ENCODE measurements at places on chromosomes 2 and 18. TPM values are rescaled to one million over a fixed set of nuclear protein-coding genes. Genes with fewer than 3 reads are reported as not detected.

- DNase-seq = no peak
These were observed 969.6 kb upstream of the PIK3C3 start for GRCh38 chr18:40985436-40985835.

AFF3 gene
- 15.7 TPM for total RNA-seq

DNA sequence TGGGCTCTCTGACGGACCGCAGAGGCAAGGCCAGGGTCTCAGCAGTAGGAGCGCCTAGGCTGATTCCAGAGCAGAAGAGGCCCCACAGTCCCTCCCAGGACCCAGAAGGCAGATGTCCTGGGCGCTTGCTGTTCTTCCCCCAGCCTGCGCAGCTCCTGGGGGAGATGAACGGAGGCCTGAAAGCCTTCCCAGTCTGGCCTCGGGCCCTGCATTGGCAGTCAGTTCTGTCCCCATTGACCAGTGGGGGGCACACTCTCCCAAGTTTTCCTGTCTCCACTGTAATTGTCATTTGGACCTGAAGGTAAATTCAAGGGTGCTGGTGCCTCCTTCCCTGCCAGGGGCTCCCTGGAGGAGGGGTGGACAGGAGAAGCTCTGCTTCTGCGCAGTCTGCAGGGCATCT, 345.7 kb downstream of the CYP26B1 start:
- DNase-seq = no peak

GALR1 gene
- not detected for total RNA-seq

DNA sequence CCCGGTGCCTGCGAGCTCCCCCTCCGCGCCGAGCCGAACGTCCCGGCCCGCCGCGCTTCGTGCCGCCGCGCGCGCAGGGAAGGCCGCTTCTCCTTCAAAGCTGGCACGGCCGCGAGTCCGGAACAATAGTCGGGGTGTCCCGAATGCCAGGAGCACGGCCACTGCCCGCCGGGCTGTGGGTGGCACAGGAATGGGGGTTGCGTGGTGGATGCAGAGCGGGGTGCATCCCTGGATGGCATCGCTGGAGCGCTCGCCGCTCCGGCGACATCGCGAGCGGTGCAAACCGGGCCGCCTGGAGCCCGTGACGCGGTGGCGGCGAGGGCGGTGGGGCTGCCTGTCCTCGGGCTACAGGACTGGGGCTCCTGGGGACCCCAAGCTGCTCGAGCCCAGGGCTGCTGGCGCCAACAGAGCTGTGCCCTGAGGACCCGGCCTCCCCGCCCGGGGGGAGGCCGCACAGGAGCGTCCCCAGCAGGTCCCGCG, 1.1 kb upstream of the SATB2 start:
- no peak for DNase-seq

CCDC142 gene
- total RNA-seq = 12.4 TPM

DNA sequence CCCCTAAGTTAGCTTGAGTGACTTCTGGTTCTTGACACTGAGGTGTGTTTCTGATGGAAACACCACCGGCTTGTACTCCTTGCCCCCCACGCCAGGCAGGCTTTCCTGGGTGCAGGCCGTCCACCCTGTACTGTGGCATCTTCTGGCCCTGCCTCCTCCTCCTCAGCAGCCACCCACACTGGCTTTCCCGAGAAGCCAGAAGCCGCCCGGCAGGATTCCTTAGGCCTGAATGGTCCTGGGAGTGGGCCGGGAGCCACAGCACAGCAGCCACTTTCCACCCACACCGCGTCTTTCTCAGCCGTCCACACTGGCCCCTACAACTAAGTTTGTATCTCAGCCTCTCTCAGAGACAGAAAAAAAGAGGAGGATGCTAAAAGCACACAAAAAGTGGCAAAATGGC, 2.1 kb upstream of the HSBP1L1 start:
- no peak for DNase-seq

DNA sequence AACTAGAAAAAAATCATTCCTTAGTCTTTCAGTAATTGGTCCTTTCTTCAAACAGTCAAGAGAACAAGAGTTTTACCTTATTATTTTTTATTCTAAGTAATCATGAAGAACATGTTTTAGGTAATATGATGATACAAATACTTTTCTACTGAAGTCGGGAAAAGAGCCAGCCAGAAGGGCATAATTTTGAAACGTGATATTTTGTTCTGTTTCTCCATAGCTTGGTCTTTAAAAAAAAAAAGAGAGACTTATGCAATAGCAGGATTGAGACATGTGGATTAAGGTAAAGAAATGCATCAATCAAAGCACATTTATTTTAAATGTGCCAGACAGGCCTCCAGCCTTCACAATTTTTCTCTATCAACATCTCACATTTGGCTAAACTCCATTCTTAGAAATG, 1016.8 kb downstream of the CNTNAP5 start:
- no peak for DNase-seq

ACSL3 gene
- 66.6 TPM for total RNA-seq

ACMSD gene
- not detected for total RNA-seq

TRAPPC8 gene
- 26.3 TPM for total RNA-seq

DNA sequence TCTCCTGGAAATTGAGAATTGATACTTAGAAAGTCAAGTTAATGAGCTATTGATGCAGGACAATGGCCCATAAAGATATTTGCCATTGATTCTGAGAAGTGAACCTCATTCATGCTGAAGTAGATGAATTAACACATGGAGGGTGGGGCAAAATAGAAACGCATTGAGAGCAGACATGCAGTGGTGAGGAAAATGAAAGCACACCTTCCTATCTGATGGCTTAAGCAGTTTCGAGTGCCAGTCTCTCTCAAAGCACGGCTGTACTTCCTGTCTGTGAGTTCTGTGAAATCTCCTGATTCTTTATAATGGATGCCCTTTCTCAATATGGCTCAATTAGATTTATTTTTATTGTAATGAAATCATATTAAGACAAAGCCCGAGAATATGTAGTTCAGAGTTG, 247.0 kb downstream of the TMX3 start:
- no peak for DNase-seq

ANKRD62 gene
- not detected for total RNA-seq
